ENCODE measurements at places on chromosomes 7 and 10.

- no peak for DNase-seq
These were observed 138.5 kb downstream of the LRRC4 start for GRCh38 chr7:127892488-127893314.

GRCh38 chr7:5523052-5523711 lies 99.5 kb upstream of the TNRC18 start:
- no peak for DNase-seq

GRCh38 chr10:118052816-118053215 lies 6.1 kb upstream of the RAB11FIP2 start:
- DNase-seq = no peak

- DNase-seq = no peak
These were observed 700.9 kb upstream of the ANKRD30A start for GRCh38 chr10:36424502-36424901.

DNA sequence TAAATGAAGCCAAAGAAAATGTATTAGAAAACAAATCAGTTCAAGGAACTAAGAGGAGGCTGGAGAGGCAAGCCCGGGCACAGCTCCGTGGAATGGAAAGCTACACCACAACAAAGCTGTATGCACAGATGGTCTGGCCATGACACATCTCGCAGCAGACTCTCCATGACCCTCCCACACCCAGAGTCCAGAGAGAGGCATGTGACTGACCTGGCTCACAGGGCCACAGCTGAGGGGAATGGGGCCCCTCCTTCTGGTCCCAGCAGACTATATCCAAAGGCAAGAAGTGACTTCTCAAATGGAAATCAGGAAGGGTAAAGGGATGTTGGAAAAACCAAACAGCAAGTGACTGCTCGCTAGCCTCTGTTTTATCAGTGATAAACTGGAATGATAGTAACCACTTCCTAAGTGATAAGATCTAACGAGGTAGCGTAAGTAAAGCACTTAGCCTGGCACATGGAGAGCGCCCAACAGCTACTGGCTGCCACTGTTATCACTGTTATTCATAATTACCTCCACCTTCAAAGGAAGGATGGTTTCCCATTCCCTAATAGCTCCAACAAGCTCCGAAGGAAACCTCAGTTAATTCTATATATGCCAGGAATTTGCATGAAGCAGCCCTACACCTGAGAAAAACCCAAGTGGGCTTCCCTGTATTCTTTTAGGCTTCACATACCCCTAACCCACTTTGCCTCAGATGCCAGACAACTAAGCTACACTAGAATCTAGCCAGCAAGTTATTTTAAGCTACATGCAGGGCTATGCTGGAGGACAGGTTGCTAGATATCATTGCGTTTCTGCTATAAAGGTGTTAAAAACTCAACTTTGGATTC lies 8.4 kb downstream of the OSBPL3 start:
- no peak for DNase-seq

- no peak for DNase-seq
These were observed 313.9 kb upstream of the ZNF32 start for GRCh38 chr10:43962346-43963191.

DNA sequence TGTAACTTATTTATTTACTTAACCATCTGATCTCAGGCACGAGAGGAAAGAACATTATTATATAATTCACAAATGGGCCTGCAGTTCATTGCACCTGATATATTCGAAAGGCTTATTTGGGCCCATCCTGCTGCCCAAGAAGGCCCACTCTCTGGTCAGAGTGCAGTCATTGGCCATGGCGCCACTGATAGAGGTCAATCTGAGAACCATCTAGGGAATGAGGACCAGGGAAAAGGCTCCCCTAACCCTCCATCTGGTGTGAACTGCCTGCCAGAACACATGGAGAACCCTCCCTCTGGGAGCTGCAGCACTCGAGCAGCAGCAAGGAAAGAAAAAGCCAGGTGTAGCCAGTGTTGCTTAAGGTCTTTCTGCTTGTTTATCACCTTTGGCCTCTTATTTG lies 136.6 kb downstream of the REEP3 start:
- no peak for DNase-seq

GRCh38 chr7:140719721-140720120 lies 23.2 kb downstream of the NDUFB2 start:
- no peak for DNase-seq

GRCh38 chr7:114548081-114548980 lies 133.7 kb downstream of the FOXP2 start:
- no peak for DNase-seq

- DNase-seq = no peak
These were observed 23.0 kb downstream of the DIP2C start for GRCh38 chr10:666237-667012.

GRCh38 chr7:12619461-12620069 lies 49.0 kb downstream of the SCIN start:
- no peak for DNase-seq

DNA sequence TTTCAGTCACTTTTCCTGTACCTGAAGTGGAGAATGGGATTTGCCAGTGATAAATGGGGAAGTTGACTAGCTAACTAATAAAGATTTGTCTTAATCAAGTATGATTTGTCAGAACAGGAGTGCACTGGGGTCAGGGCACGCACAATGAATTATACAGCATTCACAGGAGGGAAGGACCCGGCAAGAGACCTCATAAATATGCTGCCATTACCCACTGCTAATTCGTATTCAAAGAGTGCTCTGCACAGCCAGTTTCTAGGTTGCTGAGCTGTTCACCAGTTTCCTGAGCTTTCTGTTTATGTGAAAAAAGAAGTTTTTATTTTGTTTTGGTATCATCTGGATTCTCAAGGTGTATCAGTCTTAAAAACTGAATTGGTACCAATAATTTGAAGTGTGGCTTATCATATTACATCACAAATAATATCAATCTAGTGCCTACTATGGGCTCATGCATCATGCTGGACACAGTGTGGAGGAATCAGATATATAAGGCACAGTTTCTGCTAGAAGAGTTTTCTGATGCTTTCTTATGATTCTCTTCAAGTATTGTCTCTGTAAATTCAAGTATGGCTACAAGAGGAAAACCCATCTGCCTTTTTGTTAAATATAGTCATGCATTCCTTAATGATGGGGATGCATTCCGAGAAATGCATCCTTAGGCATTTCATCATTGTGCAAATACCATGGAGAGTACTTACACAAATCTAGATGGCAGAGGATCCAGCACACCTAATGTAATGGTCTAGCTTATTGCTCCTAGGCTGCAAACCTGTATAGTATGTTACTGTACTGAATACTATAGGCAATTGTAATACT lies 202.2 kb downstream of the VTI1A start:
- no peak for DNase-seq

GRCh38 chr10:33410096-33410859 lies 75.8 kb upstream of the NRP1 start:
- no peak for DNase-seq

GRCh38 chr10:6292741-6293151 lies 90.0 kb downstream of the PFKFB3 start:
- DNase-seq = no peak

DNA sequence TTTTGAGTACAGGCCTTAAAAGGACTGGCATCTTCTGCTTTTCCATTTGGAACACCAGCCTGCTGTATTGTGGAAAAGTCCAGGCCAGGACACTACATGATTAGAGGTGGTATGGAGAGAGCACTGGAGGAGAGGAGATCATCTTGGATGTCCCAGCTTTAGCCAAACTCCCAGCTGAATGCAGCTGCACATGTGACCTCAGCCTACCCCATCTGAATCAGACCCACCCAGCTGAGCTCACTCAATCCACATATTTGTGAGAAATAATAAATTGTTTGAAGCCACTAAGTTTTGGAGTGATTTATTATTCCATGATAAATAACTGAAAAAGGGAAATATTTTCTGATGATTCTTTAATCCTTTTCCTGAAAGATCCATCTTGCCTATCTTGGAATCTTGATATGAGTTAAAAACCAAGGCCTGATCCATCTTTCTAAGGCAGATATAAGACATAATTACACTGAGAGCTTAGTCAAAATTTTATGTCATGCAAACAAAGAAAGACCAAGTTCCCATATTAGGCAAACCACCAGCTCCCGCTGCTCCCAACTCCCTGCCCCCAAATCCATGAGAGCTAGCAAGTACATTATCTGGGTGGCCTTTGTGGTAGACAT lies 55.1 kb upstream of the TRIL start:
- no peak for DNase-seq

- DNase-seq = no peak
These were observed 12.3 kb downstream of the SEC31B start for GRCh38 chr10:100507357-100507732.

GRCh38 chr7:100156331-100157068 lies 2.0 kb downstream of the TRAPPC14 start:
- DNase-seq = no peak

GRCh38 chr10:101379663-101380352 lies 25.8 kb downstream of the BTRC start:
- no peak for DNase-seq

- DNase-seq = no peak
These were observed 148.4 kb upstream of the KLF14 start for GRCh38 chr7:130882396-130882795.

DNA sequence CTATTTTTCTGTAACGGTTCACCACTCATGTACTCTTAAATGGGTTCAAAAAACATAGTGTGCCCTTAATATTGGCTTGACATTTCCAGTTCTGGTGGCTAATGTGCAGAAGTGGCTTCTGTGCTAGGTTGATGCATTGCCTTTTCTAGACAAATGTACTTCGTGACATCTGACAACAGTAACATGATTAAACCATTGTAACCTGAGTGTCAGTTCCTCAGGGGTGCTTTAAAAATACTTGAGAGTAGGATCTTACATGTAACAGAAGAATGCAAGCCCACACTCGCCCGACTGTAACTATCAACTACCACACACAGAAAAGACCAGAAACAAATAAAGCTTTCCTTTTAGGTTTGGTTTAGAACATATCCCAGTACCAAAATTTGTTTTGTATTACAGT lies 393.4 kb upstream of the NFE2L3 start:
- no peak for DNase-seq

- no peak for DNase-seq
These were observed 57.0 kb downstream of the P4HA1 start for GRCh38 chr10:73039635-73040034.

DNA sequence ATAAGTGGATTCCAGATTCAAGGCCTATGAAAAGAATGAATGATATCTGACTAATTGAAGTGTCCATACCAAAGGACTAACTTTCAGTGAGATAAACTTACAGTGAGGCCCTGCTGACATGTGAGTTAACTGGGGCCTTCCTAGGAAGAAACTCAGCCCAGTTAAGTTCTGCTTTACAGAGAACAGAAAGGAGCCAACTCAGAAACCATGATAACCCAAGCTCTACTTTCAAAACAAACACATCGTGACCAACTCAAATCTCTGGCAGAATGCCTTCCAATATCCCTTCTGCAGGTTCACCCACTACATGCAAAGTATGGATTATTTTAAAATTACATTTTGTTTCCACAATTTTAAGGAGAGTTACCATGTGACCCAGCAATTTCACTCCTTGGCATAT lies 75.8 kb upstream of the MRLN start:
- DNase-seq = no peak

DNA sequence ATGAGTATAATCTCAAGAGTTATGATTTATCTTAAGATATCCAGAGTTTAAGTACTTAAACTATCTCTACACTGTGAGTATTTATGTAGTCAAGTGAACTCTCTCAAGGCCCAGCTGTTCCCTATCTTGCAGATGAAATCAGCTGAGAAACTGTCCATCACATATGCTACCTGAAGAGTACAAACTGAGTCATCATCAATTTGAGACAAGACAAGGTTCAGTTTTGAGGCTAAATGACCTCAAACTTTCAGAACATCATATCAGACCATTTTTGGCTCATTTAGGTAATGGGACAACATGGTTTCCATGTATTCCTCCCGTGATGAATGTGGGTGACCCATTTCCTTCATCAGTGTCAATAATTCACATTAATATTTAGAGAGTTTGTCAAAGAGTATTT lies 53.1 kb upstream of the AUTS2 start:
- peak; percentile 40 for DNase-seq

DNA sequence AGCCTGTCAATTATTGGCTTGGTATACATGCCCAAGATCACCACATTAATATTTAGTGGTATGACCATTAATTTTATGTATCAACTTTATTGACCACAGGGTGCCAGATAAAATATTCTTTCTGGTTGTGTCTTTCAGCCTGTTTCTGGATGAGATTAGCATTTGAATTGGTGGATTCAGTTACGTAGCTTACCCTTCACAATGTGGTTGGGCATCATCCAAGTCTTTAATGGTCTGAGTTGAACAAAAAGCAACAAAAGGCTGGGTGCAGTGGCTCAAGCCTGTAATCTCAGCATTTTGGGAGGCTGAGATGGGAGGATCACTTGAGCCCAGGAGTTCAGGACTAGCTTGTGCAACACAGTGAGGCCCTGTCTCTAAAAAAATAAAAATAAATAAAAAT lies 702.2 kb upstream of the LRRTM3 start:
- no peak for DNase-seq

GRCh38 chr10:127337801-127338200 lies 141.4 kb upstream of the INSYN2A start:
- DNase-seq = no peak
